Left renal cortex interstitium (tissue), 4 donors: ENCODE measurements at places on chromosomes 1 and 21.

DNA sequence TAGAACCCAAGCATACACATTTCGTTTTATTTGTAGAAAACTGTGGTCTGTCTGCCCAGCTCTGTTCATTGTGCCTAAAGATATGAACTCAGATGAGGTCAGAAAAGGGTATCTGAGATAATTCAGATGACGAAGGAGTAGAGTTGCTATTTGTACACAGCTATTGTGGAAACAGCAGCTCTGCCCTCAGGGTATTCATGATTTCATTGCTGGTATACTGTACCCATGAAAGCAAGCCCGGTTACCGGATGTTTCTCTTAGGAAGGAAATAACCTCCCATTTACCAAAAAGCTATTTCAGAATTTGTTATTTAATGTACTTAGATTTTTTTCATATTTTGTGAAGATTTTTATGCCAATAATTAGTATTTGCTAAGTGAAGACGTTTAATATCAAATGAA is 37.8 kb downstream of the SMAP2 start:
- DNase-seq = no peak

DNA sequence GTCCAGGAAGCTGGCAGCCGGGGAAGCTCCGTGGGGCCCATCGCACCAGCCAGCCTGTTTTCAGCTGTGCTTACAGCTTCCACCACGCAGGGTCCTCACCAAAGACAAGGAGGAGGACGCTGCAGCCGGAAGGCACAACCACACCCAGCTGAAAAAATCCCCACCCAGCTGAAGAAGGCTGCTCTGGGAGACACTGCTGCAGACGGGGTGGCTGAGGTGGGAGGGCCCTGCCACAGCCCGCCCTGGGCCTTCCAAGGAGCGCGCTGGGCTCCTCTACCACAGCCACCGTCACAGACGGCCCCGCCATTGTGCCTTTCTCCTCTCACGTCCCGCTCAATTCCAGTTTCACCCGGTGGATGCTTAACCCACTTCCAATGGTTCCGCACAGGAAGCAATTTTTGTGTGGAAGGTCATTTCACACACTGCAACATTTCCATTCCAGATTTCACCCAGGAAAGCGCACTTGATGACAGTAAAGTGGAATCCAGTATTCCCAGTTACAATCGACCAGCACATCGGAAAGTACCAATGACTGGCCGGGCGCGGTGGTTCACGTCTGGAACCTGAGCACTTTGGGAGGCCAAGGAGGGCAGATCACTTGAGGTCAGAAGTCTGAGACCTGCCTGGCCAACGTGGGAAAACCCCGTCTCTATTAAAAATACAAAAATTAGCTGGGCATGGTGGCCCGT is 47.9 kb downstream of the NPHP4 start:
- no peak for DNase-seq

DNA sequence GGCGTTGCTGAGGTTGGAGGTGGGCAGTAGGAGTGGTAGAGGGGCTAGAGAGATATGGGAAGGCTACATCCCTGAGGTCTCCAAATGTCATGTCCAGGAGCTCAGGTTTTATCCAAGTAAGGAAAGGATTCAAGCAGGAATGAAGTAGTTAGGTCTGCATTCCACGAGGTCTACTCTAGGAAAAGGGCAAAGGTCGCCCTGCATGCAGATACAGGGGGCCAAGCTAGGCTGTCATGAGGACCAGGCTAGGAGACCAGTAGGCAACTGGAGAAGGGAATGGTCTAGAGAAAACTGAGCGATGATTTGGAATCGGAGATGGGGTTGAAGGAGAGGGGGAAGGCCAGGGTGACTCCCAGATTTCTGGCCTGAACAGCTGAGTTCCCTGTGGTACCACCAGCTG is 48.7 kb downstream of the IRF2BP2 start:
- no peak for DNase-seq

GRCh38 chr1:180751921-180752320 is 120.1 kb downstream of the XPR1 start:
- DNase-seq = no peak

DNA sequence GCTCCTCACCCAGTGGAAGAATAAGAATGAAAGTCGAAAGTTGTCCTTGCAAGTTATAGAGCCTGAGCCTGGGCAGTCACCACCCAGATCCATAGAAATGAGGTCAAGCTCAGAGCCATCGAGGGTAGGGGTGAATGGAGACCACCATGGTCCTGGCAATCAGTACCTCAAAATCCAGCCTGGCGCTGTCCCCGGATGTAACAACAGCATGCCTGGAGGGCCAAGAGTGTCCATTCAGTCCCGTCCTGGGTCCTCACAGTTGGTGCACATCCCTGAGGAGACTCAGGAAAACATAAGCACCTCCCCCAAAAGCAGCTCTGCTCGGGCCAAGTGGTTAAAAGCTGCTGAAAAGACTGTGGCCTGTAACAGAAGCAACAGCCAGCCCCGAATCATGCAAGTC is 41.8 kb downstream of the PLPPR4 start:
- DNase-seq = no peak

- DNase-seq = no peak
Measured at GRCh38 chr1:46508757-46509156, 19.1 kb downstream of the DMBX1 start.

GRCh38 chr1:16491056-16491675 is 22.9 kb downstream of the RNU1-1 start:
- no peak for DNase-seq

DNA sequence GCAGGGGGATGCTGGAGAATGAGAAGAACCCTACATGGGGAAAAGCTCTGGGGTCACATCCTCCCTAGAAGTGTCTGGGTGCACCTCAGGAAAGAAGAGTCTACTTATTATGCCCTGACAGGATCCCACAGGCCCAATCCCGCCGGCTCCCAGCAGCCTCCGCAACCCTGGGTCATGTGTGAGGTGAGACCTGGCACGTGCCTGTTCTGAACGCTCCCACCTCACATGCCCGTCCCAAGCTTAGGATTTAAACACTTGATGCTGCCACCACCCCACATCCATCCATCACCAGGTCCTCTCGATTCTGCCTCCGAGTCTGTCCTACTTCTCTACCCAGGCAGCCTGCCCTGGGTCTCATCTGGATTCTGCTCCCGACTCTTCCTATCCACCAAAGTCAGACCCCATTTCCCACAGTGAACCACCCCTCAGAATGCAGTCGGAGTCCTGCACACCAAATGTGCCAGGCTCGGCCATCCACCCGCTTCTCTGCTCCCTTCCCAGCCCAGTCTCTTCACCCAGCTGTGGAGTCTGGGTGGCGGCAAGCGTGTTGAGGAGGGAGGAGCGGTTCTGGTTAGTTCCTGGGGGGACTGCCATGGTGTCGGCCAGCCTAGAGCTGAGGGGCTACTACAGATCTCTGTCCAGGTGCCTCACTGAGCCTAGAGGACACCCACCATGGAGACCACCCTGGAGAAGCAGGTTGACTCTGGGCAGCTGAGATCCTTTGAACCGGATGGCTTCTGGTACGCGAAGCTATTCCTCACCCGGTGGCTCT is 23.9 kb downstream of the SLC2A1 start:
- DNase-seq = no peak

- DNase-seq = no peak
Measured at GRCh38 chr1:89946532-89946931, 48.4 kb upstream of the ZNF326 start.

DNA sequence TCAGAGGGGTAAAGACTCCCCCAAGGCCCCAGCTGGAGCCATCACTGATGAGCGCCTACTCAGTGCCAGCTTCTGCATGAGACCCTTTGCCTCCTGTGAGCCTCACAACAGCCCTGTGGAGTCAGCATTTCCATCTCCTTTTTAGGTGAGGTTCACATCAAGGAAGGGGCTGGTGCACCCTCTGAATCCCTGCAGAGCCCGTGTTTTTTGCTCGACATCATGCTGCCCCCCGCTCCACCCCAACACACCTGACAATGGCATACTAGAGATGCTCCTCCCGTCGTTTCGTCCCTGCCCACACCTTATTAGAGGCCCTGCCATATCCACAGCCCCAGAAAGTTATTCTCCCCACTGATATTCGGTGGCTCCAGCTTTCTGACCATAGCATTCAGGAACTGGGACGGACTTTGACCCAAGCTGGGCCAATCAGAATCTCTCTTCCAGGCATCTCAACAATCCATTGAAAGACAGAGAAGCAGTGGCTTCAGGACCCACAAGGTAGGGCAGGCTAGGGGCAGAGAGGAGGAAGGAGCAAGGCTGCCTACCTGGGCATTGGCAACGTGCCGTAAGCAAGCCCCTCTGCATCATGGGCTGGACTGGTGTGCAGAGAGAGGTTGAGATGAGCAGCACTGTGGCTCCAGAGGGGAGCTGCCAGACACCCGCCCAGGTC is 32.7 kb downstream of the EPHA10 start:
- no peak for DNase-seq

- no peak for DNase-seq
Measured at GRCh38 chr1:26827663-26828062, 1.2 kb downstream of the ZDHHC18 start.

DNA sequence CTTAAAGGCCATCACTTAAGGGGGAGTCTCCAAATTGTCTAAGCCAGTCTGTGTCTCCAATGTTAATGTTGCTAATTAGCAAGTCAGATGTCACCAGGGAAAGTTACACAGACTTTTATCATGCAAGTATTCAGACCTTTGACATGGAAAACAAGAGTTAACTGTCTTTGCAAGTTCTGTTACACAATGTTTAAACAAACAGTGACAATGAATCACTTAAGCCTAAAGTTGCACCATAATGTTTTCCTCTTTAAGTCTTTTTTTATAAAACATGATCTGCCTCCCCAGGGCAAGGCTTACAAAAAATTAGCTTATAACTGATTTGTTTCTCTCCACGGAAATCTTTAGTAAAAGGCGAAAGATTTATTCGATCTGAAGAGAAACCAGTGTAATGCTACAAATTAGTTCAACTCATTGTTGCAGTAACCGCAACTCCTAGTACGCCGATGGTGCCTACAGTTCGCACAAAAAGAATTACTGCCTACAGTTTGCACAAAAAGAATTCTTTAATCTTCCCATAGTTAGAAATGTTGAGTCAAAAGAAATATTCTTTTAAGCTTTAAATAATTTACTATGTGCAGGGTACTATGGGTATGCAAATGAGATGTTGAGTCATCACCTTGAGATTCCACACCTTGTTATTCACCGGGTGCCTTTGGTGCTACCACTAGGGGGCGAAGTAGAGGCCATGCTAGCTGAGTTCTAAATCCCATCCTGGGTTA is 45.3 kb downstream of the HHAT start:
- DNase-seq = no peak

GRCh38 chr21:44434568-44434925 is 20.8 kb upstream of the LRRC3 start:
- DNase-seq = no peak

GRCh38 chr1:115728341-115728740 is 40.2 kb downstream of the CASQ2 start:
- no peak for DNase-seq

GRCh38 chr1:213201380-213202155 is 150.5 kb downstream of the RPS6KC1 start:
- no peak for DNase-seq

- no peak for DNase-seq
Measured at GRCh38 chr1:167548059-167548932, 5.3 kb downstream of the CREG1 start.

GRCh38 chr1:240831191-240831631 is 219.3 kb upstream of the GREM2 start:
- no peak for DNase-seq

DNA sequence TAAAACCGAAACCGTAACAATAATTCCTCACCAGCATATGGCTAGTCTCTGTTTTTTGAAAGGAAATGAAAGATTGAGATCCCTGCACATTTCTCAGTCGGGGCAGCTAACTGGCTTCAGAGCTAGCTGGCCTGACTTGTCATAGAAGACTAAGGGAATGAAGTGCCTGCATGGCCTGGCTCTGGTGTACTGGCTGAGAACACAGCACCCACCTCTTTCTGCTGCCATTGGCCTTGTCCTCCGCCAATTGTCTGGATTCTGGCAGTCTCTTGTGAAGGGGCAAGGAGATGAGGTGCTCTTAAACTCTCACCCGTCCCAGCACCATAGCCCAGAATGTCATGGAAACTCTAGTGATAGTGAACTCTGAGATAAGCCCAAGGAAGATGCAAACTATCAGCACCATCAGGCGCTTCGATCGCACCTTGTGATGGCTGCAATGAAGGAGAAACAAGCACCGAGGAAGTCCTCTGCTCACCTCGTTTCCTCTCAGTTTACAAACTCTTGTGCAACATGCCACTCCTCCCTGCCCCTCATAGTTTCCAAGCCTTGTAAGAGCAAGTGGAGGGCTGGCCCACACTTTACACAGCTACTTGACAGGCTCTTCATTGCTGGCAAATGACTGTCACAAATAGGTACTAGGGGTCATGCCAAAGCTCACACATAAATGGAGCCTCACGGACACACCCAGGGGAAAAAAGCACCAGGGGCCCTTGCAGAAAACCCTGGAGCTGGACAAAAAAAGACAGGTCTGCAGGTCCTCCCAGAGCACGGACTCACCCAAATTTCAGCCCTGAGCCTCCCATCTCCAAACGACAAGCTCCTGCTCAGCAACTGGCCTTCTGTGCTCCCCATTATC is 16.4 kb downstream of the INPP5B start:
- DNase-seq = no peak

- no peak for DNase-seq
Measured at GRCh38 chr1:168843401-168843800, 114.4 kb upstream of the DPT start.

DNA sequence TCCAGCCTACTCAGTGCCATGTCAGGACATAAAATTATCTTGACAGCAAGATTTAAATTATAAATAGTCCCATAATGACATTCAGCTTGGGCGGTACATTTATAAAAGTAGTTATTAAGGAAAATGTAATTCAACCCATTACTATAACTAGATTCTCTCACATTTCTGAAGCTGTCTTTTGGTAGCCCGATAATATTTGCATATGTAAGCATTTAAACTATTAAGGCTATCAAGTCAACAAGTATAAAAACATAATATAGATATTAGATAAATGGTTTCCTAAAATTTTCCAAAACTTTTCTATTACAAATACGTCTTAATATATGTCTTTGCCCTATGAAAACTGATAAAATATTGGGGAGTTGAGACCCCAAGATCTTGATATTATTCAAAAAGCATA is 21.6 kb upstream of the GPR52 start:
- DNase-seq = no peak

GRCh38 chr1:24149866-24150233 is 6.9 kb upstream of the IL22RA1 start:
- no peak for DNase-seq
